GM03348 (cell line): ENCODE measurements at places on chromosomes 7 and 10.

DNA sequence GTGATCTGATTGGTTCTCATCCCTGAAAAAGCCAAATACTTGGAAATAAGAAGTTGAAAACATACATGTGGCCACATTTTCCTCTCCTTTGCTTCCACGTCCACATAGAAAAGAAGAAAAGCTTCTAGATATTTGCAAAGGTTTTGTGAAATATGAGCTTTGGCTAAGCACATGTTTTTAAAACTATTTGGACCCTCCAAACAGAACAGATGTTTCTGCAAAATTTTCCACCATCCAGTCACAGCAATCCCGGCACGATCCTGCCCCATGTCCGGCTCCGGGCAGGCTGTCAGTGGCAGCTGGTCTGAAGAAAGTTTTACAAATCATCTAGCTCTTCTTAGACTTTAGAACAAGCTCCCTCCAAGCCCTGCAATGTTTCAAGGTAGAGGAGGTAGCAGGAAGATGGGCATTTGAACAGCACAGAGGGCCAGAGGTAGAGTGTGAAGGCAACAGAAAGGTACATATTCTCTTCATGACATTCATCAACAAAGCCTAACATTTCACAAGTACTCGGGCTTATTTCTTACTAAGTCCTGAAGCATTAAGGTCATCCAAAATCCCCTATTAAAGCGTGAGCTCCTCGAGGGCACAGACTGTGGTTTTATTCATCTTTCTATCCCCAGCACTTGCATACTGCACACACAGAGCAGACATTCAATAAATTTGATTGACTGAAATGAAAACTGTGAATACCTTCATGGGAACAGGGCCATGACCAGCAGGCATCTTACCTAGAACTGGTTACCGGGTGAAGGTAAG is 110.1 kb downstream of the JAZF1 start:
- peak; percentile 54 for DNase-seq

- DNase-seq, result no peak
Observed at GRCh38 chr10:70592746-70593512, 9.6 kb downstream of the PRF1 start.

DNA sequence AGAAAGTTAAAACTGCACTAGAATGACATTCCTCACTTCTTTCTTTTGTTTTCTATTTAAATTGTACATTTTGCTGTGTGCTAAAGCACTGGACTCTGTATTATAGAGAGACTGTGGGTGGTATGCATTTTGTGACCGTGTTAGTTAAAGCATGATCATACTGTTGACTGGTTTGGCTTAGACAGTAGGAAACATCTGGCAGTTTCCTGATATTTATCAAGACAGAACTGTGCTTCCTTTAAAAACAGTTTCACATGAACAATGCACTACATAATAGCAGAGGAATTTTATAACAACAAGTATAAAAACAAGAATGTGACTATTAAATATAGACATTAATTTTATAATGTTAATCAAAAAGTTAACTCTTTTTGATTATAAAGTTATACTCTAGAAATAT is 23.1 kb downstream of the GNG11 start:
- peak; percentile 22 for DNase-seq

- peak; percentile 20 for DNase-seq
Observed at GRCh38 chr10:100934084-100934659, 21.4 kb downstream of the SLF2 start.

DNA sequence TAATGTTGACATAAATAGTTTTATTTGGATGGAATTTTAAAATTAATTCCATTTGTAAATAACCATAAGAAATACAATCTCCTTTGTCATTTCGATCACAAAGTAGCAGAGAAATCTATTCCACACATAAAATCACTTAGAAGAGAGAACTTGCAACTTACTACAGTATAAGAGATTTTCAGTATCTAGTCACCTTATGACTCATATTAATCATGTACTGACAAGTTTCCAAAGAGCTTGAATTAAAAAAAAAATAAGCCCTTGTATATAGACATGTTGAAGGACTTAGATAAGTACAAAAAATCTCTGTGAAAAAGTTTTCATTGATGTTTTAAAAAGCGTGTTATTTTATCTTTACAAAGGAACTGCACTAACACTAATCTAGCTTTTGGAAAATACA is 207.1 kb upstream of the ETV1 start:
- DNase-seq, result no peak

DNA sequence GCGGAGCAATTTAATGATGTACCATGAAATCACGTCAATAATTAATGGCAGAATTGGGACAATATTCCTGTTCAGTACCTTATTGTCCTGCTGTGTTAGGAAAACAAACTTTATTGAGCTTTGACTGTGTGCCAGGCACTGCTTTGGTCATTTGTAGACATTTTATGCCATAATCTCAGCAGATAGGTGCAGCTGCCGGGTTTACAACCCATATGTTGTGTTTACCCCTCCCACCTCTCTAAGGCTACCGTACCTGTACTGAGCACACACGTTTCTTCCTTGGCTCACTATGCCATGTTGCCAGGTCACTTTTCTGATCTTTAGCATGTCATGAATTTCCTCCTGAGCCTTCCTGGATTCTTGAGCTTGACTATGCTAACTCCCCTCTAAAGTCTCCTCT is 422.2 kb downstream of the PHTF2 start:
- no peak for DNase-seq

DNA sequence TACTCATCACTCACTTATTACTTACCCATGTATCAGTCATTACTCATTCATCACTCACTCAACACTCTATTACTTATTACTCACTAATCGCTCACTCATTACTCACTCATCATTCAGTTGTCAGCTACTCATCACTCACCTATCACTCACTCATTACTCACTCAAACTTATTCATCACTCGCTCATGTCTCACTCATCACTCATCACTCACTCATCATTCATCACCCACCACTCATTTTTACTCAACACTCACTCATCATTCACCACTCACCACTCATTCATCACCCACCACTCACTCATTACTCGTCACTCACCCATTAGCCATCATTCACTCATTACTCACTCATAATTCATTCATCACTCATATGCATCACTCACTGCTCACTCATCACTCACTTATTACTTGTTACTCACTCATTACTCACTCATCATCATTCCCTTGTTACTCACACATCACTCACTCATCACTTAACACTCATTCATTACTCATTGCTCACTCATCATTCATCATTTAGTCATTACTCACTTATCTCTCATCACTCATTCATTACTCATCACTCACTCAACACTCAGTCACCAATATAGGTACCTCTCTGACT is 237.9 kb downstream of the ADARB2 start:
- DNase-seq, result no peak

- DNase-seq, result no peak
Observed at GRCh38 chr7:144818511-144818910, 17.3 kb downstream of the TPK1 start.

GRCh38 chr7:41002741-41003610 is 699.9 kb downstream of the INHBA start:
- DNase-seq, result no peak

- DNase-seq, result no peak
Observed at GRCh38 chr7:102416406-102416805, 17.0 kb upstream of the ORAI2 start.

DNA sequence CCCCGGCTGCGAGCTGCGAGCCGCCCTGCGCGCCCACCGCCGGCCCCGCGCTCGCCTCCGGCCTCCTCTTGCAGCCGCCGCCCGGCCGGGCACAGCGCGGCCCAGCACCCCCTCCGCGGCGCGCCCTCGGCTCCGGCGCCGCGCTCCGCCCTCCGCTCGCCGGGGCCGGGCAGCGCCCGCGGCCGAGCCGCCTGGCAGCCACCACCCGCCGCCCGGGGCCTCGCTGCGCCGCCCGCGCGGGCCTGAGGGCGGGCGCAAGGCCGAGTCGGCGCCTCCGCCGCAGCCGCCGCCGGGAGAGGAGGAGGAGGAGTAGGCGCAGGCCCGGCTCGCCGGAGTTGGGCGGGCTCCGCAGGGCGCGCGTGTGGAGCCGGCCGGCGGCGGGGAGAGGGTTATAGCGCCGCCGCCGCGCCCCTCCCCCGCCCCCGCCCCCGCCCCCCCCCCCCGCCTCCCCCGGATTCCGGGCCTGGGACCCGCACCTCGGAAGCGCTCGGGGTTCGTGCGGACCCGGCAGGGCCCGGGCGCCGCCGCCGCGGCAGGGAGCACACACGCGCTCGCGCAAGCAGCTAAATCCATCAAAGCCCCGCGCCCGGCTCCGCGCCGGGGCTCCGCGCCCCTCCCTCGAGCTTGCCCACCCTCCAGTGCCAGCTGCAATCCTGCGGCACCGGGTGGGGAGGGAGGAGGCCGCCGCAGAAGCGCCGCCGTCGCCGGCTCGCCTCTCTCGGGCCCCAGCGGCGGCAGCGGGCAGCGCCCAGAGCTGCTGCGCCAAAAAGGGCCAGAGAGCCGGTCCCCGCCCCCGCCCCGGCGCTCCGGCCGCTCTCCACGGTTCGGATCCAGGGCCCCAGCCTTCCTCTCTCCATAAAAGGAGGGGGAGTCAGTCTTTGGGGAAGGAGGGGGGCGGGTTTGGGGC is at the start of gene PDGFA:
Gene PDGFA (minus strand): TSS at position 363 of the 907 bp plus-strand sequence. CDS start 845 bp downstream, outside the sequence.
- DNase-seq, result peak; percentile 85

- no peak for DNase-seq
Observed at GRCh38 chr7:158166386-158167340, 421.0 kb downstream of the PTPRN2 start.

DNA sequence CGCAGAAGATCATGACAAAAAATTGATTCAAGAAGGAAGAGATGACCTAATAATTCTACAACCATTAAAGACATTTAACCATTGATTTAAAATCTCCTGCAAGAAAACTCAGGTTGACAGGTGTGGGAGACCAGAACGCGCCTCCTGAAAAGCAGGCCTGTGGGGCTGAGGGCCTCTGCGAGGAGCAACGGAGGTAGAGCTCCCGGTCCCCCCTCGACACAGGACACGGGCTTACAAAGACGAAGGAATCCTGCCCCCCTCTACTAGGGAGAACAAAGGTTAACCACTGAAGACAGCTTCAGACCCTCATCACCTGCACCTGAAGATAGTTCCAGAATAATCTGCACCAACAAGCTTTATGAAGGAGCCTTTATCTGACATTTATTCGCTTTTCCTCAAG is 55.9 kb upstream of the INPP5A start:
- no peak for DNase-seq

GRCh38 chr10:52128056-52128683 is 185.9 kb upstream of the DKK1 start:
- no peak for DNase-seq

DNA sequence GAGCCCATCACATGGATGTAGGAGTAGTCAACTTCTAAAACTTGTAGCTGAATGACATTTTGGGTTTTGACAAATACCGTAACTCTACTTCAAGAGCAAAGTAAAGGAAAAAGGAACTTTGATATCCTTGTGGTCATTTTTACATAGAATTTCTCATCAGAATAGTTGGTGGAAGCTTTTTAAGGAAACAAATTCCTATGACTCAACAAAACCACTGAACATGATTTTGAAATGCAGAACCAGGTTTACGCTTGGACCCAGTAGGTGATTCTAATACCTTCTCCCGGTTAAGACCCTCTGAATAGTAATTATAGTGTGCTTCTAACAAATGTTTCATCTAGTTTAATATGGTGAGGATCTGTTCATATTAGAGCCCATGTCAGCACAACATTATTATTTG is 307.8 kb downstream of the GPR37 start:
- no peak for DNase-seq

DNA sequence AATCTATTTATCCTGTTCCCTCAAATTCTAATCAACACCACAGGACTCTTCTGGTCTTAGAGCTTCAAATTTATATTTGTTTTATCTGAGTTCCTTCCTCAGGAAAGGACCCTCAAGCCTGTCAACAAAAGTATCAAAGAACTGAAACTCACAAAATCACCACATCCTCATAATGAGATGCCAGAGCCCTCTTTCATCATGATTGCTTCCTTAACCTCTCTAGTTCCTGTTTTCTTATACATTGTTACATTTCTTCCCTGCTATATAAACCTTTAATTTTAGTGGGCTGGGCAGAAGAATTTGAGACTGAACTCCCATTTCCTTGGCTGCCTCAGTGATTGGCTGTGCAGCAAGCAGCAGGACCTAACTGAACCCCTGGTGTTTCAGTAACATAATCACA is 189.7 kb downstream of the ZNF248 start:
- DNase-seq, result no peak

GRCh38 chr7:70316745-70317144 is 718.5 kb downstream of the AUTS2 start:
- DNase-seq, result no peak

GRCh38 chr10:129865960-129866359 is 98.1 kb downstream of the EBF3 start:
- DNase-seq, result no peak

DNA sequence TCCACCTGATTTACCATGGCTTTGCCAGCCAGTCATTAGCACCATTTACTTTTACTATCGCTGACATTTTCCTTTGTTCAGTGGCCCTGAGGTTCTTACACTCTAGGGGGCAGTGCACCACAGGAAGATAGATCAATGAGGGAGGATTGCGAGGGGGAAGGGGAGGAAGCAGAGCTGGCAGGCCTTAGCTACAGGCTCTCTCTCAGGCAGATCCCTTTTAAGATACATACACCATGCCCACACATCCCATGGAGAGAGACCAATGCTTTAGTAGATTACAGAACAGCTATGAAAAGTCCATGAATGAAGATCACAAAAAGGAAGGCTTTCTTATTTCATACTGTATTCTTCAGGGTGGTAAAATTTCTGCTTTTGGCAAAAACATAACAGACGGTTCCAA is 47.4 kb downstream of the DENND11 start:
- peak; percentile 69 for DNase-seq

DNA sequence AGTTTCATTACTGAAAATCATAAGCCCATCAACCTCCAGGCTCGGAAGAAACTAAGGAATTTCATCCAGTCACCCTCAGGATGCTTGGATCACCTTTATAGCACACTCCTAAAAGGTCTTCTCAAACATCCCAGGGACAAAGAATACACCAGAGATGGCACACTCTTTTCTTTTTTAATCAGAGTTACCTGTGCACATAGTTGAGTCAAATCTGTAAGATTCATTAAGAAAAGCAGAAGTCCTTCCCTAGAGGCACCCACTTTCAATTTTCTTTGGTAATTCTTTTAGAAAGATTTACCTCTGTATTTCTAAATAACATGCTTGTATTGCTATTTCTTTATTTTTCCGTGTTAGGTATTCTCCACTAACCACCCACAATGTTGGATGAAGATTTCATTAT is 50.6 kb upstream of the IL6 start:
- DNase-seq, result no peak

- DNase-seq, result no peak
Observed at GRCh38 chr10:86347856-86348255, 18.7 kb downstream of the GRID1 start.

GRCh38 chr10:129969184-129969910 is 5.3 kb upstream of the EBF3 start:
- no peak for DNase-seq

GRCh38 chr7:74542558-74543117 is 88.9 kb downstream of the GTF2IRD1 start:
- no peak for DNase-seq

GRCh38 chr7:38367301-38367890 is 94.0 kb upstream of the TARP start:
- no peak for DNase-seq
